ENCODE measurements at places on chromosomes 6 and 20. TPM values are rescaled to one million over a fixed set of nuclear protein-coding genes. Genes with fewer than 3 reads are reported as not detected.

The FAM184A gene
- 3.8 TPM for total RNA-seq

- no peak overlapping the region for H3K4me3 ChIP-seq
- H3K27ac ChIP-seq: no peak overlapping the region
- H3K27me3 ChIP-seq: no peaks in the 10 kb centered on the region
- no peaks in the 10 kb centered on the region for H3K4me1 ChIP-seq
- H3K36me3 ChIP-seq: no peaks in the 10 kb centered on the region
- no peak for DNase-seq
Measured at GRCh38 chr6:46972531-46972930, 50.8 kb upstream of the ADGRF5 start.

The TTBK1 gene
- not detected for total RNA-seq

GRCh38 chr6:166078294-166078693 is 89.4 kb downstream of the TBXT start:
- no peak for DNase-seq
- no peaks in the 10 kb centered on the region for H3K4me1 ChIP-seq
- H3K27me3 ChIP-seq: no peaks in the 10 kb centered on the region
- no peak overlapping the region for H3K4me3 ChIP-seq

The PTK6 gene
- 0.19 TPM for total RNA-seq
